Nucleus accumbens (tissue), 56 donors: ENCODE measurements at places on chromosomes 3 and 15.

DNA sequence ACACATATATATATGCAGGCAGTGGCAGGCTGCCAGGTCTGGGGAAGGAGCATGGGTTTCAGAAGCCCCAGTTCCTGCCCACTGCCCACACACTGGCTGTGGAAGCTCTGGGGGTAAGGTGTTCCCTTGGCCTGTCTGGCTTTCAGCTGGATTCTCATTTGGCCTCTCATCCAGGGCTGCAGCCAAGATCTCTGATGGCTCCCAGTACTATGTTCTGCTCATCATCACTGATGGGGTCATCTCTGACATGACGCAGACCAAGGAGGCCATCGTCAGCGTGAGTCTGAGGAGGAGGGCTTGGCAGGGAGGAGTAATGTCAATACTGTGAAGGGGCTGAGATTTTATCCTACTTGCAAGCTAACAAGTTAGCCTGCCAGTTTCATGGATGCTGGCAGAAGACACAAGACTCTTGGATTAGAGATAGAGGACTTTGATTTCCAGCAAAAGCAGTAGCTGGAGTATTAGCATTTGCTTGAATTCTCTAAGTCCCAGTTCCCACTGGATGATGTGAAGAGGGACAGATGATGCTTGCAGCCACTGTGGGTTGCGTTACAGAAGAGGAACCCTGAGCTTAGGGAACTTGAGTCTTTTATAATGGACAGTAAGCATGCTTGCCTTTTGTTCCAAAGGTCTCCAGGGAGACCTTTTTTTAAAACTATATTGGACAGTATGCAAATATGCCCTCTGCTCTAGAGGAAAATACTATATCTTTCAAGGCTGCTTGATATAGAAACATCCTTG lies 5.6 kb upstream of the BRPF1 start:
- DNase-seq, result no peak

DNA sequence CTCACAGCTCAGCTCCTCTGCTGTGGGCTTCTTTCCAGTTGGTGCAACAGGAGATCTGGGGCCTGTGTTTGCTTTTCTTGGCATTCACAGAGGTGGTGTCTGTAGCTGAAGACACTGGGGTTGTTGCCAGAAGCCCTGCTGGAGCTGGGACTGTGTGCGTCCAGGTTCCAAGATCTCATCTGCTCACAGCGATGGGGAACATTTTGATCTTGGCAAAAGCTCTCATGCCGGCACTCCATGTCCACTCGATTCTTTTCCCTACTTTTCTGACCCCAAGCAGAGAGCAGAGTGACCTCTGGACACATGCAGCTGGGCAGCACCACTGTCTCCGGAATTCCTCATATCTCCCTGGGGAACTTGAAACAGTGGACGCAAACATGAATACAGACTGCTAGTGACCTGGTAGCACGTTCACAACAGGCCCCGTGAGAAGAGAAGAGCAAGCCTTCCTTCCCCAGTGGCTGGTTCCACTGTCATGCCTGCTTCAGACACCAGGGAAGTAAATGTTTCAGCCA lies 36.1 kb upstream of the MECOM start:
- DNase-seq, result no peak

DNA sequence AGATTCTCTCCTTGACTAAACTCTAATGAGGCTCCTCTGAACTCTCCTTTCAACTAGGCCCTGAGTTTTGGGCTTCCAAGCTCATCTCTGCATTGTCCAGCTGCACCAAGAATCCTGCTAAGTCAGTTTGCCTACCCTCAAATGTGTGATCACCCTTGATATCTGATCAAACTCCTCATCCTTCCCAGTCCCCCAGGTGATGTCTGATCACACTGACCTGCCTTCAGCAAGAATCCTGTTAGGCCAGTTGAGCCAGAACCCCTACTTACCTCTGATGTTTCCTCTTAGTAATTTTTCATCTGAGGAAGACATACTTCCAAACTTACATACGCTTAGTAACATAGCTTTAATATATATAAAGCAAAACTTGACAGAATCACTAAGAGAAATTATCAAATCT lies 28.8 kb downstream of the SUMF1 start:
- DNase-seq, result no peak

DNA sequence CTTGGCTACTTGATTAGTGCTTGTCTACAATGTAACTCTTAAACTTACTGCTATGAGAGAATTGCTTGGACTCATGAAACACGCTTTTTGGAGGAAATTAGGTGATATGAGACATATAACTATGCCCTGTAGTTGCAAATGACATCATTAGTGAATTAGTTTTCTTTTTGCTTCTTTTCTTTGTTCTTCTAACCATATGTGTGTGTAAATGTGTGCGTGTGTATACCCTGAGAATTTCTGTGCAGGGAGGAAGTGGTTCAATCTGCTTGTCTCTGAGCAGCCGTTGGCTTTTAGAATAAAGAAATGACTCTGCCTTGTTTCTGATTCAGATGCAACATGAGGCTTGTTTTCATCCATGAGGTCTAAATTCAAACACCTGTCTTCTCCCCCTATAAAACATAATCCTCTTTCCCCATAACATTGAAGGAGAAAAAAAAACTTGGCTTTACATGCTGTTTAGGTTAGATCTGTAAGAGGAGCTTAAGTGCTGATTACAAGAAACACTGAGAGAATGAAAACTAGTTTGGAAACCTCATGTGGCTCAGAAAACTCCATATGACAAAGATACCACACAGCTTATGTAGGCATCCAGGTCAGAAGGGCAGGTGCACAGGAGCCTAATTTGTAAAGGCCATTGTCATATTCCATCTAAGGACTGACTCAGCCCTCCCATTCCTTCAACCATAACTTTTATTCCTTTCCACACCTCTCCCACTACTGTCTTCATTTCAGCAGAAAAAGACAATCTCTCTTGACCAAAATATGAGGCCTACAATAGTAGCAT lies 30.5 kb upstream of the BLM start:
- DNase-seq, result no peak

DNA sequence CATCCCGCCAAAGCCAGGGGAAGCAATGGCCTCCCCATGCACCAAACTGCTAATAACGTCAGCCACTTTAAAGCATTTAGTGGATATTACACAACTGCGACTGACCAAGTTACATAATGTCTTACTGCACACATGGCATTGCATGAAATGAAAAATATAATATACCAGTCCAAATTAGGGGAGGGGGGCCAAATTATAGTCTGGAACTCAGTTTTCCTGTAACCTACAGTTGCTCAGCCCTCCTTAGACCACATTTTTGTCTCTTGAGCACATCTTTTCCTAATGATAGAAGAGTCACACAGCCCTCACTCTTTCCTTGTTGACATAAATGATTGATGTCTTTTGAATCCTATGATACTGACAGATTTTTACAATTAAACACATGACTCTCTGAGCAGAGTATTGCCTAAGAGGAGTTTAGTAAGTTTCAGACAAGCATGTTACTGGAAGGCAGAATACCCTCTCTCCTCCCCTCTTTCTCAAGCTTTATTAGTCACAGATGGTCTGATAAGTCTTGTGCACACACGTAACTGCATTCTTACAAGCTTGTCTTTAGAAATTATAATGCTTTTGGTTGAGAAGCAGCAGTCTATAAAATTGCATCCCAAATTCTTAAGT lies 1.1 kb upstream of the PLD1 start:
- DNase-seq, result no peak

- no peak for DNase-seq
Measured at GRCh38 chr15:71888797-71889196, 78.4 kb downstream of the NR2E3 start.

DNA sequence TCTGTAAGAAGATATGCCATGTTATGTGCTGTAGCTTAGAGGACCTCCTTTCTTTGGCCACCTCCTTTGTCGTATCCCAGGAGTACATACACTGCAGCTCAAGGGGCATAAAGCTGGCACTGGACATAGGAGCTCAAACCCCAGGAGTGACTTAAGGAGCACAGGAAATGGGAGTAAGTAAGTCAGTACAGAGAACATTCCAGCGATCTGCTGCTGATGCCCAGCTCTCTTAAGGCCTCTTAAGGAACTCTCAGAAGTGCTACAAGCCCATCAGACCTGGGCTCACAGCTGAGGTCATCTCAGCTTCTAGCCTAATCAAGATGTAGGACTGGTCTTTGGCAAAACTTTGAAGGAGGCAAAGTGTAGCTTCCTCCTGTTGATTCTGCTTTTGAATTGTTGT lies 21.6 kb upstream of the ACTL6A start:
- no peak for DNase-seq

DNA sequence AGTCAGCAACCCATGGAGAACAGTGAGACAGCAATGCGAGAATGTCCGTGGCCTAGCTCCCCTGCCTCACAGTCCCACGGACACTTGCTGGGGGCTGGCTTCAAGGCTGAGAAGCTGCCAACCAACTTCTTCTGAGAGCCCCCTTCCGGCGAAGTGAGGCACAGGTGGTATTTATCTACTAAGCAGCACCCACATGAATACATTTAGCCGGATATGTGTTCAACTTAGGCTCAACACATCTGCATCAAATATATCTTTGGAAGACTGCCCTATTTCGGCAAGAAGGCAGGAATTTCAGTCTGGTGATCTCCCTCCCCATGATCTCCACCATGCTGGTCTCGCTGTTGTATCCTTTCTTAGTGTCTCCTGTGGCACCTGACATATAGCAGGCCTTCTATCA lies 340.9 kb upstream of the NR2E3 start:
- DNase-seq, result no peak

GRCh38 chr15:28125673-28126651 lies 26.8 kb upstream of the OCA2 start:
- no peak for DNase-seq

DNA sequence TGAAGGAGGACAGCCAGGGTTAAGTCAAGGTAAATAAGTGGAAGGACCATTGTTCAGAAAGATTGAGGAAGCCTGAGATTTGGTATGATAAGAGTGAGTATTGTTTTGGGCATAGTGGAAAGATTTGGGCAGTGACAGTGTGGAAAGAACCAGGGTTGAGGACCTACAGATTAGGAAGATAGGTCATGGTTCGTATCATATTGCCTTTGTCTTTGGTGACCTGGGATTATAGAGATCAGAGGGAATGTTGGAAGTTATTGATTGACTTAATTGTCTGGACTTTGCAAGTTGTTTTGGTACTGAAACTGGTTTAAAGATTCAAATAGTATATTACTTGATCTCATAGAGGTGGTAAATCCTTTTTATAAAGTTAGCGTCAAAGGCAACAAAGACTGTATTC lies 23.1 kb upstream of the MGA start:
- DNase-seq, result no peak

DNA sequence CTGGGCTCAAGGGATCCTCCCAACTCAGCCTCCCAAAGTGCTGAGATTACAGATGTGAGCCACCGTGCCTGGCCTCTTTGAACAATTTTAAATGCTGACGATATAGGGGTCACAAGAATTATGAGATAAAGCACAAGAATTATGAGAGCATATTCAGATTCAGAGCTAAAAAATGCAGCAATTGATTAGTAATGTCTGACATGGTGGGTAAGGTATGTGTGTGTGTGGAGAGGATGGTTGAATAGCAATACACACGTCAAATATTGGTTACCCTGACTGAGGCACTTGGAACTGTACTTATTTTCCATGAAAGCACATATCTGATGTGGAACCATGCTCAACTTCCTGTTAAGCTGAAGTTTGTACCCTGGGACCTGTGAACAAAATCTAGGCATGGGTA lies 115.6 kb downstream of the EOMES start:
- no peak for DNase-seq

- no peak for DNase-seq
Measured at GRCh38 chr15:68315495-68316031, 38.0 kb downstream of the FEM1B start.

DNA sequence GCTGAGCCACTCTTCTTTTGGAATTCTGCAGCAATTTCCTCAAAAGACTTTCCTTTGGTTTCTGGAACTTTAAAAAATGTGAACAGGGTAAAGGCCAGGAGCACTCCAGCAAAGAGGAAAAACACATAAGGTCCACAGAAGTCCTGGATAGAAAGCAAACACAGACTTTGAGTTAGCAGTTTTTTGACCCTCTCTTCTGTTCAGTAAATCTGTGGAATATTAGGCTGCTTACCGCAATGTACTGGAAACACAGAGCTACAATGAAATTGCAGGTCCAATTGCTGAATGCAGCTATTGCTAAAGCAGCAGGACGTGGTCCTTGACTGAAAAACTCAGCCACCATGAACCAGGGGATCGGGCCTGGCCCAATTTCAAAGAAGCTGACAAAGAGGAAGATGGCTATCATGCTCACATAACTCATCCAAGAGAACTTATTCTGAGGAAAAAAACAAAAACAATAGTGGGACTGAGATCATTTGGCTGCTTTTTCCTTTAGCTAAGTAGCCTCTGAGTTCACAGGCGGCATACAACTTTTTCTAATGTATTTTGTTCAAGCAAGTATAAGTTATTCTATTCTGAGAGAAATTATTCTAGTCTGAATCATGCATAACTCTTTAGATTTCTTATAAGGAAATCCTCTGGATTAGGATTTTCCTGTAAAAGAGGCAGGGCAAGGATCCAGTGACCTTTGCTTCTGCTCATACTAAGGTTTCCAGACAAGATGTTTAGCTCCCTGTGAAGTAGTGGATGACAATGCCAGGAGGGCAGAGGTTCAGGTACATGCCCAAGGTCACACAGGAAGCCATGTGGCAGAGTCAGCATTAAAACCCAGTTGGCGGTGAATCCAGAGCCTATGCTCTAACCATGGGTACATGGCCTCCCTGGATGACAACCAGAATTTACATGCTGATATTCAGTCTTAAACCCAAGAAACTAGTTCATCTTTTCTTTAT lies 28.3 kb downstream of the SLC2A2 start:
- no peak for DNase-seq
